ENCODE measurements at places on chromosomes 7 and 10. TPM values are rescaled to one million over a fixed set of nuclear protein-coding genes. Genes with fewer than 3 reads are reported as not detected.

ANXA8 gene
- total RNA-seq, result 0.77 TPM

PNLIP gene
- total RNA-seq, result not detected

WBP1L gene
- 63.7 TPM for total RNA-seq

ADAM12 gene
- 7.2 TPM for total RNA-seq

PNPLA8 gene
- total RNA-seq, result 19.3 TPM

WDFY4 gene
- 0.12 TPM for total RNA-seq

AGMO gene
- 0.26 TPM for total RNA-seq

AKR1C4 gene
- total RNA-seq, result not detected
